ENCODE measurements at places on chromosomes 1 and 21.

DNA sequence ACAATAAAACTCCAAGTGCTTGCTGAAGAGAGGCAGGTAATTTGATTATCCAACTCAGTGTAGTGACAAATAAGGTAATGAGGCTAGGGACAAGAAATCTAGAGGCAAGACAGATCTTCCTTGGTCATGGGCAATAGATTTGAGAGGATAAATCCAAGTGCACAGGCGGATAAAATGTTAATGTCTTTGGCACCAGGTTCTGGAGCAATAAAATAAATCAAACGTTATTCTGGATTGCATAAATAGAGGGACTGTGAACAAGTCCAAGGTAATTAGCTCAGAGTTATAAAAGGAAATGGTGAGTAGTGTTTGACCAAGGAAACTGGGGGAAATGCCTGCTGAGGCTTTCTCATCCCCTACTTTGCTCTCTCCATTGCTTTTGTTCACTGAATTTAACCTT lies 329.3 kb upstream of the PROX1 start:
- no peak for DNase-seq

GRCh38 chr1:193674292-193674944 lies 488.0 kb upstream of the B3GALT2 start:
- DNase-seq, result no peak

- peak; percentile 86 for DNase-seq
Observed at GRCh38 chr1:145885738-145886287, at the start of gene ANKRD35. Gene ANKRD35 (minus strand): TSS chr1:145885866. CDS start chr1:145885758, 108 bp downstream.

- DNase-seq, result no peak
Observed at GRCh38 chr1:57272150-57272549, 151.7 kb downstream of the DAB1 start.

GRCh38 chr1:67371681-67372080 lies 58.5 kb downstream of the SERBP1 start:
- no peak for DNase-seq

Data from left forelimb (tissue), 1 donor.